Bronchial epithelial cell (primary cell): ENCODE measurements at places on chromosomes 2 and 18.

GRCh38 chr2:241454837-241455485 lies 53.4 kb downstream of the STK25 start:
- DNase-seq = peak; percentile 4

DNA sequence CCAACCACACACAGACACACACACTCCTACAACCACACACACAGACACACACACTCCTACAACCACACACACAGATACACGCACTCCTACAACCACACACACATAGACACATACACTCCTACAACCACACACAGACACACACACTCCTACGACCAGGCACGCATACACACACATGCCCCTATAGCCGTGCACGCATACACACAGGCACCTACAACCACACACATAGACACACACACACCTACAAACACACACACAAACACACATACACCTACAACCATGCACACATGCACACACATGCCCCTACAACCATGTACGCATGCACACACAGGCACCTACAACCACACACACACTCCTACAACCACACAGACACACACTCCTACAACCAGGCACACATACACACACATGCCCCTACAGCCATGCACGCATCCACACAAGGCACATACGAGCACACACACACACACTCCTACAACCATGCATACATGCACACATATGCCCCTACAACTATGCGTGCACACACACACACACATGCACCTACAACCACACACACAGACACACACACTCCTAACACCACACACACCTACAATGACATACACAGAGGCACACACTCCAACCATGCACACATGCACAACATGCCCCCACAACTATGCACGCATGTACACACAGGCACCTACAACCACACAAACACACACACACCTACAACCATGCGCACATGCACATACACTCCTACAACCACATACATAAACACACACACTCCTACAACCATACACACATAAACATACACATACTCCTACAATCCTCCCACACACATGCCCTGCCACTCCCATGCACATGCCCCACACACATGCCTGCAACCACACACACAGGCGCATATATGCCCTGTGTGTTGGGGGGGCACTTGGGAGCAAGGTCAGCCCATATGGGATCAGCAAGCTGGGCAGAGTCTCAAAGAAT lies 19.1 kb upstream of the TEX51 start:
- DNase-seq = no peak

GRCh38 chr2:12441750-12442475 lies 274.8 kb upstream of the TRIB2 start:
- DNase-seq = no peak

GRCh38 chr2:226775032-226775509 lies 24.5 kb downstream of the IRS1 start:
- DNase-seq = no peak

- DNase-seq = peak; percentile 20
These were observed 445.8 kb upstream of the RGPD4 start for GRCh38 chr2:107380912-107381311.

- peak; percentile 7 for DNase-seq
These were observed 54.5 kb downstream of the SLC39A10 start for GRCh38 chr2:195711478-195711877.

- DNase-seq = no peak
These were observed 26.2 kb downstream of the CYRIA start for GRCh38 chr2:16639431-16639830.

GRCh38 chr2:12978066-12978835 lies 261.5 kb downstream of the TRIB2 start:
- no peak for DNase-seq
